ENCODE measurements at places on chromosomes 6 and 20.

- no peak for DNase-seq
Measured at GRCh38 chr6:159023893-159024292, 20.9 kb downstream of the TAGAP start.

GRCh38 chr6:46719099-46719498 is 16.1 kb downstream of the PLA2G7 start:
- DNase-seq, result no peak

DNA sequence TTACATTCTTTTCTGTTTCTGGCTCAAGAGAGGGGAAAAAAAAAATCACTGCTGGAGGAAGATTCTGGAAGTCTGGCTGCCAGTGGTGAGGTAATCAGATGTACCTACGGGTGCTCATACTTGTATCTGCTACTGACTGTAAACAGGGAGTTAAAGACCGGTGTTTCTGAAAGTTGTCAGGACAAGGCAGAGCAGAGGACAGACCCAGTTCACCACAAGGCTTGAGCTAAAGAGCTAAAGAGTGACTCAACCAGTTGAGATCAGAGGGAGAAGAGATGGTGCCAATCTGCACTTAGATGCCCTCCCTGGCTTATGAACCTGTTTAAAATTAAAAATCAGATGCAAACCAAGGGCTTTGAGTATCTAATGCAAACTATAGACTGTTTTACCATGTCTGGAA is 55.4 kb downstream of the CEP162 start:
- DNase-seq, result no peak

DNA sequence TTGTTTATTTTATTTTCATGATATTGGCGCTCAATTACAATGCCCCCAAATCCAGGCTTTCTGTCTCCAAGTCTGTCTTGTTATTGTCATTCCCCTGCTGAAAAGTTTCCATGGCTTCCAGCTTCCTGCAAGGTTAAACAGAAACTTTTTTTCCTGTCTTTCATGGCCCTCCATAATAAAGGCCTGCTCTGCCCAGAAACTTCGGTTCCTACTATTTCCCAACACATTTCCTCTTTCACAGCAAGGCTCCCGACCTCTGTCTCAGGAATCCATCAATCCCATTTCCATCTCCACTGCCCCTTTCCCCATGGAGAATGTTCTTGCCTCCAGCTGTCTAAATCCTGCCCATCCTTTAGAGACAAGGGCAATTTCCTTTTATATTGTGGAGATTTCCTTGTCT is 365.2 kb upstream of the JARID2 start:
- DNase-seq, result no peak

DNA sequence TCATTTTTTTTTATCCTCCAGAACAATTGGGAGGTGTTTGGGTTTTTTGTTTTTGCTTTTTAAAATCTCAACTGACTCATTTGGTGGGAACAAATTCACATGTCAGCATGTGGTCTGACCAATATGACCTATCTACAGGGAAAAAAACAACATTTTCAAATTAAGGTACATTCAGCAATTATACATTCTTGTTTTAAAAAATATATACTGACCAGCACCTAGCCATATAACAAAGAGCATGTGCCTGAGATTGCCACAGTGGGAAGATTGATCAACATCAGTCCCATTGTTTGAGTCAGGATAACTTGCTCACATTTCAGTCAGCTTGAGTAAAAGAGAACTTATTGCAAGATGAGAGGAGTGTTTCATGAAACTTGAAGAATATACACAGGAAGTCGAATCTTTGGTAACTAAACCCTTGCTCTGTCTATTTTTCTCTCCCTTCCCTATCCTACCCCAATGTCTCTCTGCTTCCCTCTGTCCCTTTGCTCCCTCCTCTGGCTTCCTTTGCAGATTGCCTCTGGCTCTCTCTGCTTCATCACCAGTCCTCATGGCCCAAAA is 163.2 kb upstream of the TAB2 start:
- DNase-seq, result no peak
